ENCODE measurements at places on chromosomes 1 and 21.

DNA sequence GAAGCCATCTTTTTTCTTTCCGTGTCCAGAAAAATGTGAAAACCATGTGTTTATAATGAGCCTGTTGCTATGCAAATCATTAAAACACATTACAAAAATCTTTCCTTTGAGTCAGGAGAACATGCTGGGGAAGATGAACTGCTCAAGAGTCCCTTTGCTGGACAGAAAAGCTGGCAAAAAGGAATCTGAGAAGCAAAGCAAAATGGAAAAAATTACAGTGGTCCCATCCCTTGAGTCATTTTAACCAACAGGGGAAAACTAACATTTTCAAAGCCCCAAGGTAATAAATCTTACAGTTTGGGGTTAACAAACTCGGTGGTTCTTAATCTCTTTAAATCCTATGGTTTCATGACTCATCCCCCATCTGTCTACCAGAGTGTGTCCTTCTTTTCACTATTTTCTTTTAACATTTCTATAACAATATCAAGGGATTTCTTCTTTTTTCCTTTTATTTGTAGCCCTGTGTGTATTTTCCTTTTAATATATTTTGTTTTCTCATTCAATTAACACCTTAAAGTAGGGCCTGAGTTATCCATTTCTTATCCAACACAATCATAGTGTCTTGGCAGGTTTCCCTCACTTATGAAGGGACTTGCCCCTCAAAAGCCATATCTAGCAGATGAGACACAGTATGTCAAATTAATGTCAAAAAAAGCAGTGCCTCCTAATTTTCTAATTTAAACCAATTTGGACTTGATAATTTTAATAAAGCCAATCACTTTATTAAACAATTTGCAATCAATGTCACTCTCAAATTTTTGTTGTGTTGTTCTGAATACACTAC, 105.4 kb downstream of the PTPN14 start:
- peak; percentile 69 for DNase-seq

- no peak for DNase-seq
These were observed 465.9 kb upstream of the DAB1 start for GRCh38 chr1:57889676-57890320.

GRCh38 chr1:38488162-38488898, 371.2 kb downstream of the RRAGC start:
- DNase-seq = no peak

DNA sequence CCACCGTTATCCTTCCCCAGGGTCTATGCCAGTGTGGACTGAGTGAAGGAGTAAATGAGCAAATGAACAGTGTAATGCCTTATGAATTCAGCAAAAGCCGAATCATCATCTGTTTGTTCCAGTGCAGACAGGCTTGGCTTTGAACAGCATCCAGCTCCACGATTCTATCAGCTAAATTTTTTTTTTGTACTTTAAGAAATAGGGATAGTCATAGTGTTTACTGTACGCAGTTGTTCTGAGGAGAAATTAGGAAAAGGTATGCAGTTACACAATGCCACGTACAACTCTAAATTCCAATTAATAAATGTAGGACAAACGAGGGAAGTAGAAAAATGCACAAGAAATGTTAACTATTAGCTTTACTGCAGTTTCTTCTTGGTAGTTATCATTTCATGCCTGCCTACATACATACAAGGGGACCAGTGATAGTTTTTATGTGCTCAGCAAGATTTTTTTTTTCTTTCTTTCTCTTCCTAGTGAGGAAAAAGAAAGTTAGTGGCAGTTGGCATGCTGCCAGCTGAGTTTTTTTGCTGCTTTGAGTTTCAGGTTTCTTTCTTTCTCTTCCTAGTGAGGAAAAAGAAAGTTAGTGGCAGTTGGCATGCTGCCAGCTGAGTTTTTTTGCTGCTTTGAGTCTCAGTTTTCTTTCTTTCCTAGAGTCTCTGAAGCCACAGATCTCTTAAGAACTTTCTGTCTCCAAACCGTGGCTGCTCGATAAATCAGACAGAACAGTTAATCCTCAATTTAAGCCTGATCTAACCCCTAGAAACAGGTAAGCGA, at the start of gene IFI44L:
TSS of gene IFI44L (plus strand) at position 646 of the 777 bp plus-strand sequence. CDS start 7,468 bp downstream, outside the sequence.
- no peak for DNase-seq

DNA sequence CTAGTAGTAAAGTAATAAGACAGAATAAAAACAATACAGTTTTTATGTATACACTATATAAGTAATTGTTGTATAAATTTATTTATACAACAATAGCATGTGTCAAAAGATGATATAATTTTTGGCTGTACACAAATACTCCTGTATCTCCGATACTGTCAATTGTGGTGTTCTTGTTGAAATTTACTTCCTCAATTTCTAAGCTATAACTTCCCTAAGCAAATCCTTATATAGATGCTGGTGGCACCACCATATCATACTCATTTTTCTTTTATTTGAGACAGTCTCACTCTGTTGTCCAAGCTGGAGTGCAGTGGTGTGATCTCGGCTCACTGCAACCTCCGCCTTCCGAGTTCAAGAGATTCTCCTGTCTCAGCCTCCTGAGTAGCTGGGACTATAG, 141.0 kb upstream of the HP1BP3 start:
- no peak for DNase-seq

DNA sequence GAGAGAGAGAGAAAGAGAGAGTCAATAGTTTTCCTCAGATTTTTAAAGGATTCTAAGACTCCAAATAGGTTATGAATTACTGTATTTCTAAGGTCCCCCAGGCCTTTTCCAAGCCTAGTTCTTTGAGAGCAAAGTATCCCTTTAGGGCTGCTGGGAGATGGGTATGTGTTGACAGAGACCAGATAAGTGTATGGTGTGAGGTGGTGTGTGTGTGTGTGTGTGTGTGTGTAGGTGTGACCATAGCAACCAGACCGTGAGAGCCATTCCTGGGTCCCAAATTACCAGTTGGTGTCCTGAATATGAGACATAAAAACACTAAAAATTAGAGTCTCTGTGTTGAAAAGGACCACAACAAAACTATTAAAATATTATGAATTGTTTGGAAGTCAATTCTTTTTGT, 41.7 kb upstream of the DNAJC6 start:
- no peak for DNase-seq

- no peak for DNase-seq
These were observed 23.7 kb downstream of the PRRX1 start for GRCh38 chr1:170687621-170688020.

GRCh38 chr1:222792744-222793143, 22.1 kb upstream of the DISP1 start:
- DNase-seq = no peak

DNA sequence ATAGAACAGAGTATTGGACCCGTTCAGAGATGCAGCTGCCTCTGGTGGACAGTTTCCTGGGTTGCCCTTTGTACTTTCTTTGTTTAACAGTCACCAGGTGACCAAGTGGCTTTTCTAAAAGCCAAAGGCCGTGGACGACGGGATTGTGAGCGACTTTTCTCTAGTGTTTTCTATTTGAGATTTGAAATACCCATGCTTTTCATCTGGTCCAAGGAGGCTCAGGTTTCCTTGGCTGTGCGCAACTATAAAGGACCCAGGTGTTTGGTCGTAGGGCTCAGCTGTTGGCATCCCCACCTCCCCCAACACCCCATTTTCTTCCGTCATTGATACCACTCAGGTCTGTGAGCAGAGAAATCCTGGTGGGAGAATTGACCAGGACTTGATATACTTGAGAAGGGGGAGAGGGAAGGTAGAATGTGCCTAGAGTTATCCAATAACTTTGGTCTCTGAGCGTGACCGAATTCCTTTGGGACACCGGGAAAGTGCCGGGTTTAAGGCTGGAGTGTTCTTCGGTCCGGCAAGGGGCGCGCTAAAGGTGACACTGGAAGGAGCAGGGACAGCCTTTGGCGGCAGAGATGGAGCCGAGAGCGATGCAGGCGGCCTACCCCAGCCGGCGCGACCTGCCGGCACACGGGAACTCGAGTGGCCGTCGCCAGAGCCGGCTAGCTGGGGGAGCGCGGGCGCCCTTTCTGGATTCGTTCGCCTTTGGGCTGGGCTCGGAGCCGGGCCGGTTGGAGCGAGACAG, 83.4 kb upstream of the BMP8A start:
- DNase-seq = no peak

GRCh38 chr1:14738235-14738634, 139.8 kb downstream of the KAZN start:
- DNase-seq = no peak

- DNase-seq = no peak
These were observed at the start of gene MTMR11 for GRCh38 chr1:149936170-149936991. Gene MTMR11, minus strand, starts transcription at chr1:149936879. Its CDS starts 232 bp downstream, at chr1:149936647.

DNA sequence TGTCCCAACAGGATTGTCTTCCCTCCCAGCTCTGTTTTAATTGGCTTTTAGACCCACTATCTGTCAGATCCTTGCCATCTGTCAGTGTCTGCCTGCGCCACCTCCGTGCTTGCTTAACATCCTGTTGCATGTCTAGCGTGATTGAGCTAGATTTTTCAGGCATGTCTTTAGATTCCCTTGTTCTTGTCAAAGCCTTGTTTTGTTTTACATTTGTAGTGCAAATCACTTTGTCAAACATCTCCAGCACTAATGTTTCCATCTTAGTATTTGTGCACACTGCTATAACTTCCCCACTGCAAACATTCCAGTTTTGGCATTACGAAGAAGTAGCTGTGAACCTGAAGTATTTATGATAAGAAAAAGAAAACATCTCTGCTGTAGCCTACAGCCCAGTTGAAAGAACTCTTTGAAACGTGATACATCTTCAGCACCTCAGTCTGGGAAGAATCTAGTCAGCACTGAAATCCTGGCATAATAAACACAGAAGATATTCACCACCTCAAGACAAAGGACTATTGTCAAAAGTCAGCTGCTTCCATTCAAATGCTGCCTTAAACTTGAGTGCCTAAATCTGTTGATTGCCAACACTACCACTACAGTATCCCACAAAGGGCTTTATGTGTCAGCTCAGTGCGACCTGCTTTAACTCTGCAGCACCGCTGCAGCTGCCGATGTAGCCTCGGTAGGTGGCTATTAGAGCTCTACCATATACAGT, 105.0 kb downstream of the FNBP1L start:
- DNase-seq = no peak

DNA sequence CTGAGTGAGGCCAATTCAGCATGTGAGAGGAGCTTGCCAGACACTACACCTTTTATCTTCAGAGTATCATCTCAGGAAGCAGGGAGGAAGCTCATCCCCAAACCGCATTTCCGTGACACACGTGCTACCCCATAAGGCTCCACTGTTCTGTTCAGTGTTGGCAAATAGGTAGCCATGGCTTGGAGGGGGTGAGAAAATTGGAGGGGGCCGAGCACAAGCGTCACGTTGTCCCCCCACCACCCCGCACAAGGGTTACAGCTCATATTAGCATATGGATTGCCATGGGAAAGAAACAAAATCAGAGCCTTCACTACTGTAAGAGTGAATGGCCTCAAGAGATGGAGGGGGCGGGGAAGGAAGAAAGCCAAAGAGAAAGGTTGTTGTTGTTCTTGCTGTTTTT, 46.7 kb downstream of the OLIG1 start:
- no peak for DNase-seq

DNA sequence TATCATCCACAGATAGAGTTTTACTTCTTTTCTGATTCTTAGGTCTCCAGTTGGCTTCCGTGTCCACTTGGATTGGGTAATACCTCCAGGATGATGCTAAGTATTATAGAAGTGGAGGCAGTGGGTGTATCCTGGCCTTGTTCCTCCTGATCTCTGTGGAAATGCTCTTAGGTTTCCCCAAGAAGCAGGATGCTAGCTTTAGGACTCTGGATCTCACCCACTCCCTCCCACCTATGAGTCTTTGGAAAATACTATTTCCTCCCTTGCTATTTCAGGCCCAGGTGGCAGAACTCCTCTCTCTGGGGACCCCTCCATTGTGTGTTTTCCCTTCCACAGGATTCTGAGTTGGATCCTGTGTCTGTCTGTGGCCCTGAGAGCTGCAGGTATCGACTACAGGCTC, 86.7 kb downstream of the SIM2 start:
- DNase-seq = no peak

DNA sequence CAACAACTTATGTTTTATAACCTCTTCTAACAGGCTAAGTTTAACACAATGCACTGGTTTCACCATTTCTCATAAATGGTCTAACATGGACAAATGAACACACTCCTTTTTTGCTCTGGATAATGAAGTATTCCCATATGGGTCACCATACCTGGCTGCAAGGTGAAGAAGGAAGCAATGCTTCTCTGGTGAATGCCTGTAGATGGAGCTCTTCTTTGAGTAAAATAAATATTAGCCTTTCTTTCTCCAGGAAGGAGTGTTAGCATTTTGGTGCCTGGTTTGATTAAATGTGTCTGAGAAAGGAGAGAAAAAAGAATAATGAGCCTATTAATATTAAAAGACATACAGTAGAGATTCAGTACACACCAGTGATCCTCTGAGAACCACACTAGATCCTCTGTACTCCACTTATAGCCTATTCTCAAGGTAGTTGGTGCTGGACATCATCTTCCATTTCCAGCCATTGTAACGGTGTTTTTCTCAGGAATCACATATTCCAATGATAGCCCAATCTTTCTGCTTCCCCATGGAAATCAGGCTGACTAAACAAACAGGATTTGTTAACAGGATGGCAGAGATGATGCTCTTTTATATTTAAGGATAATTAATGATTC, 17.6 kb downstream of the MTFR1L start:
- DNase-seq = no peak

DNA sequence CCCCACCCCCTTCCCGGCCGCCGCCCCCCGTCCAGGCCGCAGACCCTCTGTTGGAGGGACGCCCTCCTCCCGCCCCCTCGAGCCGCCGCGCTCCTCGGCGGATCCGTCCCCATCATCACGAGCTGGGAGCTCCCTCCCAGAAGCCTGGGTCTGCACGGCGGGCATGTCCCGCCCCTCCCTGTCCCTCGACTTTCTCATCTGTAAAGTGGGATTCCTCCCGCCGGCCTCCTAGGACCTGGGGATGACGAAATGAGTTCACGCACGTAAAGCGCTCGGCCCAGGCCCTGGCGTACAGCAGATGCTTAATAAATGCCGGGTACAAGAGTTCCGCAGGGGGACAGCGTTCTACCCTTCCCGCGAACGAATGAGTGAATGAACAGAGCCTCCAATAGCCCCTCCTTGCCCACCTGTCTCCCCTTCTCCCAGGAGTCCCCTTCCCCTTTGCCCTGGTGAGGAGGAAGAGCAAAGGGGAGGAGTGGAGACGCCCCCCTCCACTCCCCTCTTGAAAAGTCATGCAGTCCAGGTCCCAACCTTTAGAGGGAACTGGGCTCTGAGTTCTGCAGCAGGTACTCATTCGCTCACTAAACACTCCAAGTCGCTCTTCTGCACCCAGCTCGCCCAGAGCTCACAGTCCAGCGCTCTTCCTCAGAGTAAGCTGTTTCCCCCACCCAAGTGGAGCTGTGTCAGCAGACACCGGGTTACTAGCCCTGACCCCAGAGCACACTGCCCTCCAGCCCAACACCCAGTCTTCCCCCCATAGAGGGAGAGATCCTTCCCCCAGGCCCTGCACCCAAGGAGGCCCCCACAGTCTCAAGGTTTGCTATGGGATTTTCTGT, 16.8 kb downstream of the RAP1GAP start:
- no peak for DNase-seq

GRCh38 chr21:36555199-36555800, 75.4 kb upstream of the CLDN14 start:
- DNase-seq = no peak

DNA sequence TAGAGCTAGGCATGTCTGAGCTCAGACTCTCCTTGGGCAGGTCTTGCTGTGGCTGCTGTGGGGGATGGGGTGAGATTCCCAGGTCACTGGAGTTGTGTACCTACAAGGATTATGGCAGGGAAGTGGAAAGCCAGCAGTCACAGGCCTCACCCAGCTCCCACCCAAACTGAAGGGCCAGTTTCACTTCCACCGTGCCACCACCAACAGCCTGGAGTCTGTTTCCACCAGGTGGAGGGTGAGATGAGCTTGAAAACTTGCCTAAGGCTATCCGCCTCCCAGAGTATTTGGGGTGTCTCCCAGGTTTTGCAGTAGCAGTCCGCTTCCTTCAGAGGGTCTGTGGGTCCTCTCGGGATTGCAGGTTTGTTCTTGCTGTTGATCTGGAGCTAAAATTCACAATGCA, 327.7 kb downstream of the PTPRC start:
- no peak for DNase-seq
